Stomach (tissue), 19 donors: ENCODE measurements at places on chromosomes 6 and 20. TPM values are rescaled to one million over a fixed set of nuclear protein-coding genes. Genes with fewer than 3 reads are reported as not detected.

- DNase-seq, result no peak
- H3K4me3 ChIP-seq, result no peak overlapping the region
- no peaks in the 10 kb centered on the region for H3K27me3 ChIP-seq
- peaks cover 14% of the 10 kb centered on the region for H3K4me1 ChIP-seq
These were observed 17.8 kb downstream of the SS18L1 start for GRCh38 chr20:62161347-62161746.

DNA sequence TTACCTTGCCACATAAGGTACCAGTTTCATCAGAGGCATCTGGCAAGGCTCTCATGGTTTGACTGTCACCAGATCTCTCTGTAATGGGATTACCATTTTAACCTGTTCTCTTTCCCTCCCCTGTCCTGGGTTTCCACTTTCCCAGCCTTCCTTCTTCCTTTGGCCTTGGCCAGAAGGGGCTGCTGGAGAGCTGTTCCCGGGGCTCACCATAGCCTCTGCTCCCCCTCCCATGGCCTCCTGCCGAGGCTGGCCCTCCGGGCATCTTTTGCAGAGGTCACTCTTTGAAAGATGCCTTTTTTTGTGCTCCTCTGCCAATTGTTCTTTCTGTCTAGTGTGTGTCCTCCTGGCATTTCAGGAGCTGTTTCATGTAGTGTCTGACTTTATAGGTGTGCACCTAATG lies 100.7 kb upstream of the SCP2D1 start:
- H3K4me1 ChIP-seq, result no peaks in the 10 kb centered on the region
- H3K27ac ChIP-seq, result no peak overlapping the region
- H3K36me3 ChIP-seq, result no peaks in the 10 kb centered on the region
- H3K4me3 ChIP-seq, result no peak overlapping the region

- DNase-seq, result no peak
- H3K4me1 ChIP-seq, result no peaks in the 10 kb centered on the region
- H3K4me3 ChIP-seq, result no peak overlapping the region
- H3K36me3 ChIP-seq, result no peaks in the 10 kb centered on the region
- no peaks in the 10 kb centered on the region for H3K27me3 ChIP-seq
- H3K27ac ChIP-seq, result no peak overlapping the region
These were observed 3.6 kb downstream of the MYCT1 start for GRCh38 chr6:152701081-152701862.

GRCh38 chr6:155487371-155488130 lies 31.9 kb upstream of the NOX3 start:
- no peaks in the 10 kb centered on the region for H3K36me3 ChIP-seq
- no peaks in the 10 kb centered on the region for H3K27me3 ChIP-seq
- no peak for DNase-seq

- no peaks in the 10 kb centered on the region for H3K36me3 ChIP-seq
- H3K27ac ChIP-seq, result no peak overlapping the region
- peaks cover 5% of the 10 kb centered on the region for H3K4me1 ChIP-seq
These were observed 104.9 kb downstream of the CDKAL1 start for GRCh38 chr6:20639161-20639560.

DNA sequence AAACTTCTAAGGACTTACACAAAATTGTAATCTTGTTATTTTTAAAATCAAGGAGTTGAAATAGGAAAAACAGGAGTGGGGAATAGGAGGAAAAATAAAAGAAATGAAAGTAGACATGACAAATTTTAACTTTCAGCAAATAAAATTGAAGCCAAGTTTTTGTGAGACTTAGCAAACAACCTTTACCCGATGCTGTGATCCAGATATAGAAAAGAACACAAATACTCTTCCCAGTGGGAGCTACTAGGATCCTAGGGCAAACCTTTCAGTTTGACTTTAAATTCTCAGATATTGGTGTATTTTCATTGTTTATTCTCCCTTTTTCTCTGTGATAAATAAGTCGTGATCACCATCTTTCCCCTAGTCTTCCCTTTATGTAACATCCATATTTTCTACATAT lies 968.7 kb upstream of the CITED2 start:
- no peak overlapping the region for H3K4me3 ChIP-seq
- H3K27ac ChIP-seq, result no peak overlapping the region
- H3K4me1 ChIP-seq, result peaks cover 5% of the 10 kb centered on the region
- DNase-seq, result no peak
- H3K27me3 ChIP-seq, result no peaks in the 10 kb centered on the region

GRCh38 chr6:138203315-138203714 lies 15.0 kb downstream of the PBOV1 start:
- H3K27me3 ChIP-seq, result no peaks in the 10 kb centered on the region
- H3K4me1 ChIP-seq, result no peaks in the 10 kb centered on the region
- H3K4me3 ChIP-seq, result no peak overlapping the region

GRCh38 chr20:36582821-36583220 lies 9.4 kb downstream of the TGIF2 start:
- H3K27me3 ChIP-seq, result no peaks in the 10 kb centered on the region
- no peak overlapping the region for H3K27ac ChIP-seq
- H3K4me1 ChIP-seq, result no peaks in the 10 kb centered on the region
- peaks cover 49% of the 10 kb centered on the region for H3K36me3 ChIP-seq

- H3K4me3 ChIP-seq, result no peak overlapping the region
- H3K27me3 ChIP-seq, result no peaks in the 10 kb centered on the region
- H3K36me3 ChIP-seq, result no peaks in the 10 kb centered on the region
These were observed 706.5 kb upstream of the MAN1A1 start for GRCh38 chr6:120056085-120056484.

- DNase-seq, result no peak
- no peaks in the 10 kb centered on the region for H3K4me1 ChIP-seq
These were observed 71.3 kb downstream of the OTOR start for GRCh38 chr20:16819483-16819882.

DNA sequence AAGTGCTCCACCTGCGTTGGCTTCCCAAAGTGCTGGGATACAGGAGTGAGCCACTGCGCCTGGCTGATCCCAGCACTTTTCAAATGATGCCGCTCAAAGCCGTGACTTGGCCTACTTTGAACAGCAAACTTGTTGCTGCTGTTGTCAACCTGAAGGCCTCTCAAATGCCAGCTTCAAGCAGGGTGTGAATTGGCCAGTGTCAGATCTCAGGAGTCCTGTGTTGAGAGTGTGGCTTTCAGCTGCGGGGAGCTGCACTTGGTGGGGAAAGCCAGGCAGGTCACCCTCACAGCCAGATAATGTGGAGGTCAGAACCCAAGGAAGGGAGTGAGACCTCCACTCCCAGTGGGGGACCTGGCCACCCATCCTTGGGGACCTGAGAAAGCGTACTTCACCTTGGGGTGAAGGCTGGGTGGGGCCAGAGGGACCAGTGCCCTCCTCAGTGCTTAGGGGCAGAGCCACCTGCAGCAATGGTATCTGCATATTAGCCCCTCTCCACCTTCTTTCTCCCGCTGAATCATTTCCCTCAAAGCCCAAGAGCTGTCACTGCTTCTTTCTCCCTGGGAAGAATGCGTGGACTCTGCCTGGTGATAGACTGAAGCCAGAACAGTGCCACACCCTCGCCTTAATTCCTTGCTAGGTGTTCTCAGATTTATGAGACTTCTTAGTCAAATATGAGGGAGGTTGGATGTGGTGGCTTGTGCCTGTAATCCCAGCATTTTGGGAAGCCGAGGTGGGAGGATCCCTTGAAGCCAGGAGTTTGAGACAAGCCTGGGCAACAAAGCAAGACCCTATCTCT lies 19.1 kb upstream of the PANK2 start:
- H3K27ac ChIP-seq, result no peak overlapping the region
- peaks cover 95% of the 10 kb centered on the region for H3K36me3 ChIP-seq
- no peaks in the 10 kb centered on the region for H3K27me3 ChIP-seq
- no peak overlapping the region for H3K4me3 ChIP-seq

- H3K4me3 ChIP-seq, result no peak overlapping the region
- H3K36me3 ChIP-seq, result peaks cover 7% of the 10 kb centered on the region
- no peak overlapping the region for H3K27ac ChIP-seq
These were observed 158.7 kb downstream of the SYNE1 start for GRCh38 chr6:152478377-152479010.

DNA sequence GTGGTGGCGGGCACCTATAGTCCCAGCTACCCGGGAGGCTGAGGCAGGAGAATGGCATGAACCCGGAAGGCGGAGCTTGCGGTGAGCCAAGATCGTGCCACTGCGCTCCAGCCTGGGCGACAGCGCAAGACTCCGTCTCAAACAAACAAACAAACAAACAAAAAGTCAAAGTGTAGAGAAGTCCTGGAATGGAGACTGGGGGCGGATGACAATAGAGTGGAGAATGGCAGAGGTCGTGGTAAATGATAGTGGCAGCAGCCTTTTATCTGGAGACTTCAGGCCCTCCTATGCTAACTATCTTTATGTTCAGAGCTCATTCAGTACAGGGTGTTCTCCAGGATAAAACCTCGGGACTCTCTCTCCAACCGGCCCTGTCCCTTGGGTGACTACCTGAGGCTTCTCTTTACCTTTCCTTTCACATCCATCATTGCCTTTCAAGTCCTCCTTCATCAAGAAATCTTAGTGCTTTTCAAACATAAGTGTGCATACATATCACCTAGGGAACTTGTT lies 1.4 kb upstream of the FKBPL start:
- peaks cover 2% of the 10 kb centered on the region for H3K36me3 ChIP-seq
- no peak overlapping the region for H3K4me3 ChIP-seq
- no peaks in the 10 kb centered on the region for H3K27me3 ChIP-seq
- no peak for DNase-seq
- peaks cover 26% of the 10 kb centered on the region for H3K4me1 ChIP-seq

GRCh38 chr20:56422824-56423189 lies 10.7 kb downstream of the CASS4 start:
- H3K36me3 ChIP-seq, result no peaks in the 10 kb centered on the region
- no peak for DNase-seq
- no peaks in the 10 kb centered on the region for H3K27me3 ChIP-seq
- no peak overlapping the region for H3K4me3 ChIP-seq

- no peak overlapping the region for H3K4me3 ChIP-seq
- H3K36me3 ChIP-seq, result no peaks in the 10 kb centered on the region
- no peak overlapping the region for H3K27ac ChIP-seq
- no peaks in the 10 kb centered on the region for H3K27me3 ChIP-seq
- peaks cover 9% of the 10 kb centered on the region for H3K4me1 ChIP-seq
These were observed 25.9 kb upstream of the EPB41L1 start for GRCh38 chr20:36128463-36129159.

GRCh38 chr6:158610319-158610968 lies 34.1 kb downstream of the DYNLT1 start:
- no peaks in the 10 kb centered on the region for H3K27me3 ChIP-seq
- no peak for DNase-seq
- no peak overlapping the region for H3K27ac ChIP-seq
- peaks cover 13% of the 10 kb centered on the region for H3K4me1 ChIP-seq

- no peak for DNase-seq
- no peaks in the 10 kb centered on the region for H3K4me1 ChIP-seq
- peaks cover 46% of the 10 kb centered on the region for H3K27me3 ChIP-seq
These were observed 143.1 kb downstream of the EDN3 start for GRCh38 chr20:59443550-59443949.

DNA sequence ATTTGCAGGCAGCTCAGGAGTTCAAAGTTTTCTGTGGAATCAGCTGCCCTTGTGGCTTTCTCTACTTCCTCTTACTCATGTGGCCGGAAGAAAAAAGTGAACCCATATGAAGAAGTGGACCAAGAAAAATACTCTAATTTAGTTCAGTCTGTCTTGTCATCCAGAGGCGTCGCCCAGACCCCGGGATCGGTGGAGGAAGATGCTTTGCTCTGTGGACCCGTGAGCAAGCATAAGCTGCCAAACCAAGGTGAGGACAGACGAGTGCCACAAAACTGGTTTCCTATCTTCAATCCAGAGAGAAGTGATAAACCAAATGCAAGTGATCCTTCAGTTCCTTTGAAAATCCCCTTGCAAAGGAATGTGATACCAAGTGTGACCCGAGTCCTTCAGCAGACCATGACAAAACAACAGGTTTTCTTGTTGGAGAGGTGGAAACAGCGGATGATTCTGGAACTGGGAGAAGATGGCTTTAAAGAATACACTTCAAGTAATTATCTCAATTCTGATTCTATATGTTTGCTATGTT lies 1.1 kb downstream of the MGME1 start:
- H3K27me3 ChIP-seq, result no peaks in the 10 kb centered on the region
- DNase-seq, result peak; percentile 68
- H3K4me1 ChIP-seq, result peaks cover 68% of the 10 kb centered on the region
- H3K36me3 ChIP-seq, result no peaks in the 10 kb centered on the region
- H3K27ac ChIP-seq, result peak overlapping the region; percentile 97
- peak overlapping the region; percentile 86 for H3K4me3 ChIP-seq

DNA sequence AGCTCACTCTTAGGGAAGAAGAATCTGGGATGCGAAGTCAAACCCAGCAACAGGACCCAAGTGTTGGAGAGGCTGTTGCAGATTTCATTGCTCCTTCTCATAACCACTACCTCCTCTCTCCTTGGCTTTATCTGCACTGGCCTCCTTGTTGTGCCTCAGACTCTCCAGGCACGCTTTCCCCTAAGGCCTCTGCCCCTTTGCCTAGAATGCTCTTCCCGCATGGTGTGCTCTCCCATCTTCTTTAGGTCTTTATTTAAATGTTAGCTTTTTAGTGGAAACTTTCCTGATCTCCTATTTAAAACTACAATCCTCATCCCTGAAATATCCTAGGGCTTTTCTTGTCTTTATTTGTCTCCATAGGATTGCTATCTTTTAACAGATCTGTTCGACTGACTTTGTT lies 94.9 kb upstream of the TMEM30A start:
- no peaks in the 10 kb centered on the region for H3K4me1 ChIP-seq
- no peak for DNase-seq
- H3K27me3 ChIP-seq, result no peaks in the 10 kb centered on the region
- no peaks in the 10 kb centered on the region for H3K36me3 ChIP-seq
- H3K4me3 ChIP-seq, result no peak overlapping the region

GRCh38 chr6:125639466-125640020 lies 109.9 kb upstream of the HEY2 start:
- H3K4me1 ChIP-seq, result no peaks in the 10 kb centered on the region
- no peaks in the 10 kb centered on the region for H3K36me3 ChIP-seq
- no peak overlapping the region for H3K27ac ChIP-seq
- H3K4me3 ChIP-seq, result no peak overlapping the region

DNA sequence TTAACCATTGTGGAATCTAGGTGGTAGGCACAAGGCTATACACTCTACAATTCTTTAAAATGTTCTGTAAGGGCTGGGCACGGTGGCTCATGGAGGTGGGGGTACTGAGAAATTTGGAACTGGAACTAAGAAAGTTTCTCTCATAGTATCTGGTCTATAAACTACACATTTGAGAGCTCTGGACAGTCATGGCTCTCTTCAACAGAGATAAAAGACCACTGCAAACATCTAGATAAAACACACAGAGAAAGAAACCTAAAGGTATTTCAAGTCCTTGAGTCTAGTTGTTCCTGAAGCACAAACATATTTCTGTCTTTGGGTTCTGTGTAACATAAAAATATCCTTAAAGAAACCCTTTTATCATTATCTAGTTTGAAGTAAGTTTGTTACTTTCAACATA lies 35.2 kb downstream of the ILRUN start:
- no peaks in the 10 kb centered on the region for H3K27me3 ChIP-seq
- H3K4me1 ChIP-seq, result peaks cover 38% of the 10 kb centered on the region
- H3K36me3 ChIP-seq, result no peaks in the 10 kb centered on the region
- DNase-seq, result no peak

GRCh38 chr20:52799130-52799529 lies 173.0 kb upstream of the TSHZ2 start:
- no peaks in the 10 kb centered on the region for H3K27me3 ChIP-seq
- H3K36me3 ChIP-seq, result no peaks in the 10 kb centered on the region
- peak overlapping the region; percentile 30 for H3K27ac ChIP-seq
- DNase-seq, result no peak

- peaks cover 18% of the 10 kb centered on the region for H3K27me3 ChIP-seq
- H3K4me1 ChIP-seq, result peaks cover 7% of the 10 kb centered on the region
- H3K36me3 ChIP-seq, result no peaks in the 10 kb centered on the region
- DNase-seq, result no peak
- H3K4me3 ChIP-seq, result no peak overlapping the region
- no peak overlapping the region for H3K27ac ChIP-seq
These were observed 5.3 kb downstream of the POPDC3 start for GRCh38 chr6:105174512-105174911.

The FLRT3 gene
- 38.2 TPM for total RNA-seq

The TAPBP gene
- total RNA-seq, result 59.5 TPM

The DOK5 gene
- total RNA-seq, result not detected

The HDGFL1 gene
- not detected for total RNA-seq

The MCCD1 gene
- not detected for total RNA-seq

The SOBP gene
- 7.1 TPM for total RNA-seq
